Activated CD4-positive, alpha-beta T cell treated with anti-CD3 and anti-CD28 coated beads, Interleukin-2, amount 50 U/mL, for 48 hours (primary cell): ENCODE measurements at places on chromosomes 16 and 17.
A peak's percentile ranks its signal among the peaks of the same experiment; 100 is the strongest.

DNA sequence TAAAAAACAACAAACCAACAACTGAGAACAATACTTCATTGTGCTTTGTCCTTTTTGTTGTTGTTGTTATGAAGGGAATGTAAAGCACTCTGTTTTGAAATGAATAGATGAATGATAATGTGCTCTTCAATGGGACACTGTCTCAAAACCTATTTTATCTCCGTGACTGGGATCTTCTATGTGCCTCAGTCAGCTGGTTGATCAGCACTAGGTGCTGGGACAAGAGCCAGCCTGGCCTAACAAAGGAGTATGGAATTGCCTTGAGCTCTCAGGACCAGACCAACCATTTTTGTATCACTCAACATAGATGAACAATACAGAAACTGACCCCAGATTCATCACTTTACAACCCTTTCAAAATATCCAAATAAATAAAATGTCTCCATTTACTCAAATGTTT lies 440.2 kb downstream of the KCNJ2 start:
- no peak for DNase-seq

DNA sequence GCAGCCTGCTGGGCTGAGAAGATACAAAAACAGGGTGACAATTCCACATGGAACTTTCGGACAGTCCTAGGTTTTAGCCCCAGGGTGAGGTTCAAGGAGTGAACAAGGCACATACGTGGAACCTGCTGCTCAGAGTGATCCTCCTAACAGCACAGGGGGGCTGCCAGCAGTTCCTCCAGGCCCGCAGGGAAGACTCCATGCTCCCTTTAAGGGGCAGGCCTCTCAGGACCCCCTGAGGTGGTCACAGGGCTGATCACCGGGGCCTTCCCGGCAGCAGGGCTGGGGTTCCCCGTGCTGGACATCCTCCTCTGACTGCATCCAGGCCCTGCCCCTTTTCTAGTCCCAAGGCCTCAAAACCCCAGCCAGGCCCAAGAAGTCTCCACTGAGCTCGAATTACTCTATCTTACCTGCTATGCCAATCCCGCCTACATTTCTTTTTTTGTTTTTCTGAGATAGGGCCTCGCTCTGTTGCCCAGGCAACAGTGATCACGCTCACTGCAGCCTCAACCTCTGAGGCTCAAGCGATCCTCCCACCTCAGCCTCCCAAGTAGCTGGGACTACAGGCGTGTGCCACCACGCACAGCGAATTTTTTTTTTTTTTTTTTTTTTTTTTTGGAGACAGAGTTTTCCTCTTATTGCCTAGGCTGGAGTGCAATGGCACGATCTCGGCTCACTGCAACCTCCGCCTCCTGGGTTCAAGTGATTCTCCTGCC lies 10.4 kb downstream of the CANT1 start:
- DNase-seq, result no peak

DNA sequence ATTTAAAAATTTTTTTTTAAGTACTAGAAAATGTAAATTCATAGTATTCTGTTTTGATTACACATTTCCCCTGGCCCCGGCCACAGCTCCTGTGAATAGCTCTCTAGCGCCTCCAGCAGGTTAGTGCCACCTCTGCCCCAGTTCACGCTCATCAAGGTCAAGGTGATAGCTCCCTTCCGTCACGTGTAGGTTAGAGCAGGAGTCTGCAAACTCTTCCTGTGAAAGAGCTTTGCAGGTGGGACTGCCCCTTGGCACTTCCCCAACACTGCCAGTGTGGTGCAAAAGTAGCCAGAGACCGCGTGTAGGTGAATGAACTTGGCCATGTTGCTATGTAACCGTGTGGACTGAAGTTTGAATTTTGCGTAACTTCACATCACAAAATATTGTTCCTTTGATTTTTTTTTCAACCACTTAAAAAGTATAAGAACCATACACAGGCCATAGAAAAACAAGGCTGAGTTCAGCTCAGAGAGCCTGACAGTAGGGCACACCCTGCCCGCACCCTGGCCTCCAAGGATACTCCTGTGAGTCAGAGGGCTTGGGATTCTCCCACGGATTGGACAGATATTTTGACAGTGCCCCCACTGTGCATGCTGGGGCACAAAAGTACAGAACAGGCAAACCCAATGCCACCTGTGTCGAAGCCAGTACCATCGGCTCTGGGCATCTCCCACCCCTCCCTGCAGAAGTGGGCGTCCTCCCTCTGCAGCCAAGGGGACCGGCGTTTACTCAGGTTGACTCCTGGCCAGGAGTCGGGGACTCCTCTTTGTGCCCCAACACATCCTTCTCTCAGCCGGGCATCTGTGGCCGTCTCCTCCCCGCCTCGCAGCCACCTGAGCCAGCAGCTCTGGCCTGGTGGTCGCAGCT lies 92.0 kb upstream of the CHMP6 start:
- peak; percentile 90 for DNase-seq

DNA sequence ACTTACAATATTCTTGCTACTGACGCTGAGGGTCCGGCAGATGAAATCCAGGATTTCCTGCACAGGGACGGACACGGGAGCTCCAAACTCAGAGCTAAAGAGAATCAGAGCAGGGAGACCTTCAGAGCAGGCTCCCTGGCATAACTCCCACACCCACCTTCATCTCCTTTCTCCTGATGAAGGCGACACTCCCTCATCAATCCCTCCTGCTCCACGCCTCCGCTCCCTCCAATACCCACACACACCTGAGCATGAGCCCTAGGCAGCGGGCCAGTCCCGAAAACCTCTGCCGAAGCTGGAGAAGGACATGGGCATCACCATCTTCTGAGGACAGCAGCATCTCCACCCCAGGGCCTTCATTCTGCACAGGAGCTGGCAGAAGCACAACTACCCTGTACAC lies 28.1 kb downstream of the PELP1 start:
- no peak for DNase-seq

DNA sequence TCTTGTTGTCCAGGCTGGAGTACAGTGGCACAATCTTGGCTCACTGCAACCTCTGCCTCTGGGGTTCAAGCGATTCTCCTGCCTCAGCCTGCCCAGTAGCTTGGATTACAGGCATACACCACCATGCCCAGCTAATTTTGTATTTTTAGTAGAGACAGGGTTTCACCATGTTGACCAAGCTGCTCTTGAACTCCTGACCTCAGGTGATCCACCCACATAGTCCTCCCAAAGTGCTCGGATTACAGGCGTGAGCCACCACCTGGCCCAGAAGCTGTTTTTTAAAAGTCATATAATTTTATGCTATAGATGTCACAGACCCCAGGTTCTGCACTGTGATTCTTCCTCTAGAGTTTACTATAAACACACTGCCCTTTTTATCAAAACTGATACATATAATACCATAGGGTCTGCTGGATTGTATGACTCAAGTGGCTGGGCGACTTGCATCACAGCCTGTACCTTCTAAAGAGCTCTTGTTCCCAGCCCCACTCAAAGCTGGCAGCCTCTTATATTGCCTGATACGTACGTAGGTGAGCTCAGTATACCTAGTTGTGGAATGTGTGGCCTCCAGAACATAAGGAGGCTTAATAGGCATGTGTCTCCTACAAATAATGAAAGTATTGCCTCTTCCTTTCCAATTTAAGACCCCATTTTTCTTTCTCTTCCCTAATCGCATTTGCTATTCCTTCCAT lies 295.8 kb downstream of the ZFHX3 start:
- DNase-seq, result no peak

GRCh38 chr17:55453839-55454557 lies 32.4 kb upstream of the MMD start:
- no peak for DNase-seq

DNA sequence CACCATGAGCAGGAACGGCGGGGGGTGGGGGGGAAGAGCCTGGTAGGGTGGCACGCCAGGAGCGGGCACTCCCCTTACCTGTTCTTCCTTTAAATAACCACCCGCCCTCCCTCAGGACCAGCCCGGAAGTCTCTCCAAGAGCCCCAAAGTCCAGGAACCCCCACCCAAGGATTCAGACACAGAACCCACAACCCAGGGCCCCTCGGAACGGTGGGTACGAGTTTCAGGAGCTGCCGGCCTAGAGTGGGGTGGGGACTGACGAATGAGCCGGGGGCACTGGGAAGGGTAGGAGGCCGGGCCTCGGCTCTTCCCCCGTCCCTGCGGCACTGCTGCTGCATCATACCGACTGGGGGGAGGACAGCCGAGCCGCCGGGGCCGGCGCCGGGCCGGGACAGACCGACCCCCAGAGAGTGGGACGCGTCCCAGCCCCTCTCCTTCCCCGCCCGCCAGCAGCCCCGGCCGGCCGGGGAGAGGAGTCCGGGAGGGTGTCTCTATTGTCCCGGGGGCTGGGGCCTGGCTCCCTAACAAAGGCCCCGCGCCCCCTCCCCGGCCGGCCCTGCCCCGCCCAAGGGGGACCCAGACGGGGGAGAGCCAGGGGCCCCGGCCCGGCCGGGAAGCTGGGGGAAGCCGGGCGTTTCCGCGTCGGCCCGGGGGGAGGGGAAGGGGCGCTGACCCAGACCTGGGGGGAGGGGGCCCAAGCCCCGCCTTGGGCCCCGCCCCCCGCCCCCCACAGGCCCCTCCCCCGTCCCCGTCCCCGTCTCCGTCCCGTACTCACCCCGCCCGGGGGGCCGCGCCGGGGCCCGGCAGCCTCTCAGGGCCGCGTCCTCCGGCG lies 747 bp downstream of the ATXN7L3 start:
- DNase-seq, result peak; percentile 53

DNA sequence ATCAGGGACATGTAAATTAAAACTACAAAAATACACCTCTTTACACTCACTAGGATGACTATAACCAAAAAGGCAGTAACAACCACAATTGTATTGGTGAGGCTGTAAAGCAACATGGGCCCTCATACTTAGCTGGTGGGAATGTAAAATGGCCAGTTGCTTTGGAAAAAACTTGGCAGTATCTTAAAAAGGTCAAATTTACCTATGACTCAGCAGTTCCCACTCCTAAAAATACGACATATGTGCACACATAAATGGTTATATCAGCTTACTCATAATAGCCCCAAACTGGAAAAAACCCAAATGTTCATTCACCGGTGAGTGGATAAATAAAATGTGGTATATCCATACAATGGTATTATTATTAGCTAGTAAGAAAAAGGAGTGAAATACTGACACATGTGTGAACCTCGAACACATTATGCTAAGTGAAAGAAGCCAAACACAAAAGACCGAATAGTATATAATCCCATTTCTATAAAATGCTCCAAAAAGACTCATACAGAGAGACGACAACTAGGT lies 391.4 kb downstream of the NPIPA8 start:
- DNase-seq, result no peak

GRCh38 chr17:8469964-8470363 lies 34.3 kb downstream of the NDEL1 start:
- no peak for DNase-seq

DNA sequence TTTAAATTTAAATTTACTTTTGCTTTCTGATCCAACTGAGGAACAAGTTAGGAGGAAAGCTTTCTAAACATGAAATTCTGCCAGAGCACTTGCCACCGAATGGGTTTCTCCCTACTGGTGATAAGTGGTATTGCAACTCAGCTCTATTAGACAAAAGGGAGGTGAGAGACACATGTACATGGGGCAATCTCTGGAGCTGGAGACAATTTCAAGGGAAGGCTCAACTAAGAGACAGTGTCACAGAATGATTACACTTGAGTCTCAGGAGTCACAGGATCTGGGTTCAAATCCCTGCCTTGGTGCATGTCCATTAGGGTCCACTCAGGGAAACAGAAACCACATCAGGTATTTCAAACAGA lies 37.4 kb downstream of the SOCS1 start:
- no peak for DNase-seq

- no peak for DNase-seq
These were observed 42.6 kb upstream of the SKAP1 start for GRCh38 chr17:48472411-48473281.

- no peak for DNase-seq
These were observed at the start of gene TMEM114 for GRCh38 chr16:8589900-8590688. TMEM114 (minus strand) TSS chr16:8590511; CDS start chr16:8589838, 673 bp downstream.

DNA sequence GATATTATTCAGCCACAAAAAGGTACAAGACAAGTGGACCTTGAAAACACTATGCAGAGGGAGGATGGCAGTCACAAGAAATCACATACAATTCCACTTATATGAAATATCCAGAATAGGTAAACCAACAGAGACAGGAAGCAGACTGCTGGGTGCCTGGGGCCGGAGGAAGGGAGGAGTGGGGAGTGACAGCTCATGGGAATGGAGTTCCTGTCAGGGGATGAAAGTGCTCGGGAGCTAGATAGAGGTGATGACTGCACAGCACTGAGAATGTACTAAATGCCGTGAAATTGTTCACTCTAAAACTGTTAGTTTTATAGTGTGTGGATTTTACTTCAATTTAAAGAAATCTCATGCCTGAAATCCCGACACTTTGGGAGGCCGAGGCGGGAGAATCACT lies 74.2 kb upstream of the MED9 start:
- no peak for DNase-seq

DNA sequence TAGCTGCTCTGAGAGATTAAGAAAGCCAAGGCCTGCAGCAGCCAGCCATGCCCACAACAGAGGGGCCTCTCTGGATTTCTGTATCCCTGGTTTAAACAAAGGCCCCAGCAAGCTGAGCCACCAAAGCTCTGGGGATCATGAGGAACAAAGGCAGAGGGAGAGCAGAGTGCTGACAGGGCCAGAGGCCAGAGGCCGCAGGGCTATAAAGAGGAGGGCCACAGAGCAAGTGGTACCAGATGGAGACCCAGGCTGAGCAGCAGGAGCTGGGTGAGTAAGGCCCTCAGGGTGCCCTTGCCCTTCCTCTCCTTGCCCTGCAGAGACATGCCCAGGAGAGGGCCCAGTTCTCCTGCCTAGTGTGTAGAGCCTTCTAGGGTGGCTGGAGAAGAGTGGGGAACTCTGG lies at the start of gene CRYBA1:
TSS of gene CRYBA1 (plus strand) at position 232 of the 400 bp plus-strand sequence. CDS start at position 237, 5 bp downstream.
- DNase-seq, result no peak

DNA sequence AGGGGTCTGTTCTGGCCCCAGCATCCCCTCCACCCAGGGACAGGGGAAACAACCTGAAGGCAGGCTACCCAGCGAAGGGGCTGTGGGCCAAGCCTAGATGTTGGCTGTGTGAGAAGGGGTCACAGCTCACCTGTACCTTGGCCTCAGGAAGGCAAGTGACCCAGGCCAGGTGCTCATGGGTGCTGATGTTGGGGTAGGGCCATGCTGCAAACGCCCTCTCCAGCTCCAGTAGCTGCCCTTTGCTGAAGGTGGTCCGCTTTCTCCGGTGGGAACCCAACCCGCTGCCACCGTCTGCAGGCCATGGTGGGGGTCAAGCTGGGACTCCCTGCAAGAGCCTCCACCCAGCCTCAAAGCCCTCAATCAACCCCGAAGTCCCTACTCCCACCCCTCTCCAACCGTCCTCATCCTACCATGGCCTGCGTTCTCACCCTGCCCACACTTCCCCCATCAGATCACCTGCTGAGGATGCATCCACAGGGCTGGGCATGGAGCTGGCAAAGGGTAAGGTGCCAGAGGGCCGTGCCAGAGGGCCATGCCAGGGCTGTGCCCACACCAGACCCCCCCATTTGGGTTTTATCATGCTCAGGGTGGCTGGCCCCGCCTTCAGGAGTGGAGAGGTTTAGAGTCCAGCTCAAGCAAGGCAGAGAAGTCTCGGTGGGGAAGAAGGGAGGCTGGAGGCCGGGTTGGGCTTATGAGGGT lies at the start of gene SEBOX:
TSS of gene SEBOX (minus strand) at position 535 of the 699 bp plus-strand sequence. CDS start at position 487, 48 bp downstream.
- no peak for DNase-seq

GRCh38 chr16:1781758-1782407 lies 488 bp downstream of the SPSB3 start:
- peak; percentile 35 for DNase-seq

- peak; percentile 26 for DNase-seq
These were observed 19.9 kb downstream of the TLE7 start for GRCh38 chr16:71421911-71422310.

GRCh38 chr17:14032234-14032633 lies 37.1 kb upstream of the COX10 start:
- DNase-seq, result no peak

GRCh38 chr17:46043606-46044005 lies 44.6 kb downstream of the STH start:
- DNase-seq, result no peak

GRCh38 chr16:29820730-29821642 lies 724 bp downstream of the MVP start:
- DNase-seq, result peak; percentile 74
